ENCODE measurements at places on chromosomes 7 and 10.

- DNase-seq = no peak
Measured at GRCh38 chr7:131241386-131241785, 86.3 kb upstream of the MKLN1 start.

GRCh38 chr7:133300088-133300487 lies 47.2 kb downstream of the EXOC4 start:
- no peak for DNase-seq

DNA sequence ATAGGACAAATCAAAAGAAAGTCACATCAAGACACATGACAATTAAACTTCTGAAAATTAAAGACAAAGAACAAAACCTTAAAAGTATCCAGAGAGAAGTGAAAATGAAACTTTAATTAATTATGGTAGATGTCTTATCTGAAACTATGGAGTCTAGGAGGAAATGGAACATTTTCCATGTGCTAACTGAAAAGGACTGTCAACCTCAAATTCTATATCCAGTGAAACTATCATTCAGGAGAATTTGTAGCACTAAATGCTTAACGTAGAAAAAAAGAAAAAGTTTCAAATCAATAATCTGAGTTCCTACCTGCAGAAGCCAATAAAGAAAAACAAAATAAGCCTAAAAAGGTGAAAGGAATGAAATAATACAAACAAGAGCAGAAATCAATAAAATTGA lies 33.1 kb upstream of the C10orf71 start:
- no peak for DNase-seq

DNA sequence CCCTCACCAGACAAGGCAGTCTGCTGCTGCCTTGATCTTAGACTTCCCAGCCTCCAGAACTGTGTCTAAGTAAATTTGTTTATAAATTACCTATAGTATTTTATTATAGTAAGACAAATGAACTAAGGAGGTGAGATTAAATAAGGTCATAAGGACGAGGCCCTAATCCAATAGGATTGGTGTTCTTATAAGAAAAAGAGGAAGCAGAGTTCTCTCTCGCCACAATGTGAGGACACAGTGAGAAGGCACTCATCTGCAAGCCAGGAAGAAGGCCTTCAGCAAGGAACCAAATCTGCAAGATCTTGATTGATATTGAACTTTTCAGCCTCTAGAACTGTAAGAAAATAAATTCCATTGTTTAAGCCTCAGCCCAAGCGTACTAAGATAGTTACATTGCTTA lies 6.1 kb upstream of the ZNF438 start:
- no peak for DNase-seq

- no peak for DNase-seq
Measured at GRCh38 chr10:71219918-71220688, 7.7 kb downstream of the UNC5B start.

DNA sequence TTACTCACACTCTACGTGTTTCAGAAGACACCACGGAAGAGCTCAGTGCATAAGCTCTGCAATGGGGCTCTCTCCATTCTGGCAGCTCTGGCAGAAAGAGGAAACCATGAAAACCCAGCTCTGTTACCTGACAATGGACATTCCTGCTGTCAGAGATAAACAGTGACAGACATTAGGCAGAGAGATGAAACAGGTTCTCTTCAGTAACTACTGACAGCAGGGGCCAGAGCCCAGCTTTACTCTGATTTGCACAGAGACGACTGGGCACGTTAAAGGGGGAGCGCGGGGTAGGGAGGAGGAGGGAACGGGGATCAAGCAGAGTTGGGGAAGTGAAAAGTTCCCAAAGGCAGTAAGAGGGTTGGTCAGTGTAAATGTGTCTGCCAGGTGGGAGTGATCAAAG lies 206.1 kb downstream of the RAMP3 start:
- DNase-seq = no peak

DNA sequence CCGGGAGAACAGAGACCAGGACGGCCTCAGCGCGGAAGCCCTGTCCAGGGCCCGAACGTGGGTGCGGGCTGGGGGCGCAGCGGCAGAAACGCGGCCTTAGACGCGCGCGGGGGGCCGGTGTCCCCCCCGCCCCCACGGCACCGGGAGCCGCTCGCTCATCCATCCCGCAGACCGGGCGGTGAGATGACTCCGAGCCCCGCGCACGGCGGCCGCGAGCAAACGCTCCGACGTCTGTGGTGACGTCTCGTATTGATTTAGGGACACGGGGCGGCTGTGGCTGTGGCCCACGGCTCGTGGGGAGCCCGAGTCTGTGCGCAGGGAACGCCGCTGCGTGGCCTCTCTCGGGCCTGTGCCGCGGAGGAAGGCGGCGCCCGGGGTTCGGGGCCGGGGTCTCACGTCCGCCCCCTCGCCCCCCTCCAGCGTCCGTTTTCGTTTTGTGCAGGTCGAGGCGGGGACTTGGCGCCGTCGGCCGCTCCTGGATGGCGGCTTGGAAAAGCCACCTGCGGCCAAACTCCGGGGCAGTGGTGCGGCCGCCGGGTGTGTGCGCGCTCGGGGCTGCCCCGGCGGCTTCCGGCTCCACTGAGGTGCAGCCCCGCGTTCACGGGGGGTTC lies 1.0 kb upstream of the NKX6-2 start:
- no peak for DNase-seq

DNA sequence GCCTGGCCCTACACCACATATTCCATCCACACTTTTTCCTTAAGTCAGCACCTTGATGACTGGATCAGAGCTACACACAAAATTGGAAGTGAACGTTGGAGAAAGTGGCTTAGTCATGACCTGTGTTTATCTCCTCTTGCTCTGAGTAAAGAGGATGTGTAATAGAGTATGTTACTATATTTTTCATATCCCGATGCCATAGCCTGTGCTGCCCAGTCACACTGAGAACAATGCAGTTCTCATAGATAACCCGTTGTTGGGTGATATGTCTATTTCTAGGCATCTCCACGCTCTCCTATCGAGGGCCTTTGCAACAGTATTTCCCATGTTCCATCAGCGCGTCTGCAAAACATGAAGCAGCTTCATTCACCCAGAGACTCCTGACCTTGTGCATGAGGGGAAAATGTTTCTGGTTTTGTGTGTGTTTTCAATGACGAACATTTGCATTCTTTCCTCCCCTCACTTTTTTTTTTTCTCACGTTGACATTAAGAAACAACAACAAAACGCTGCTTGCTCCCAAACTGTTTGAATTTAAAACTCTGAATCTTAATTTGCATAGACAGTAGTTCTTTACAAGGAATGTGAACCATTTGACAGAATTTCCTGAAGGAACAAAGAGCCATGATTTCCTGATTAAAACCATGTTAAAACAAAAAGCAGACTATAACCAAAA lies 43.4 kb downstream of the GRK5 start:
- DNase-seq = no peak

DNA sequence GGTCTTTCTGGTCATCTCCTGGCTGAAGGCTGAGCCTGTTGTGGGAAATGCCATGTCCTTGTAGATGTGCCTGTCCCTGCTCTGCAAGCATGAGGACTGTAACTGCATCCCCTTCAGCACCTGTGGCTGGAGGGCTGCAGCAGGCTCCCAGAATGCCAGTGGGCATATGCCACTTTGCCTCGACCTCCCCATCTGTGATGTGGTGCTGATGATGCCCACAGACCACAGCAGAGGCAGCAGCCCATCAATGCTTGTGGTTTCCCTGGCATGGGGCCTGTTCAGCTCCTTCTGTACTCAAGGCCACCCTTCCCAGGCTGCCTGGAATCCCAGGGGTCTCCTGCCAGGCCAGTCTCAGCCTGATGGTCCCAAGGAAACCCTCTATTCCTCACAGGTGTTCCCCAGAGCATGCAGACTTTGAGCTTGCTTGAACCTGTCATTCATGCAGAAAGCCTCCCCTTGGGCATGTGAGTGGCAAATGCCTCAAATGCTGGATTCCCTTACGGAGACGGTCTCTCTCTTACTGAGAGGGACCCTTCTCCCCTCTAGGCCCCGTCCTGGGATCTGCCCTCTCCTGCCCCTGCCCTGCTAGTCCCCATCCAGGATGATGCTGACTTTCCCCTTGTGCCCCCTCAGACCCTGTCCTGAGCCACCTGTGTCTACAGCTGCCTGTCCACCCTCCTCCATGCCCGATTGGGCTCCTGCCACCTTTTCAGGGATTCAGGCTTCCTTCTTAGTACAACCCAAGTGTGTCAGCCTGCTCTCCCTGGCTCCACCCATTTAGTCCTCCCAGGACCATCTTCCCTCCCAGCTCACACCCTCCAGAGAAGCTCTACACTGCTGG lies 50.9 kb upstream of the ANTXRL start:
- DNase-seq = no peak

- DNase-seq = no peak
Measured at GRCh38 chr10:75865413-75866299, 434.2 kb downstream of the LRMDA start.

- DNase-seq = no peak
Measured at GRCh38 chr7:83366629-83367028, 203.9 kb upstream of the PCLO start.

GRCh38 chr10:11097686-11098085 lies 80.0 kb downstream of the CELF2 start:
- no peak for DNase-seq

DNA sequence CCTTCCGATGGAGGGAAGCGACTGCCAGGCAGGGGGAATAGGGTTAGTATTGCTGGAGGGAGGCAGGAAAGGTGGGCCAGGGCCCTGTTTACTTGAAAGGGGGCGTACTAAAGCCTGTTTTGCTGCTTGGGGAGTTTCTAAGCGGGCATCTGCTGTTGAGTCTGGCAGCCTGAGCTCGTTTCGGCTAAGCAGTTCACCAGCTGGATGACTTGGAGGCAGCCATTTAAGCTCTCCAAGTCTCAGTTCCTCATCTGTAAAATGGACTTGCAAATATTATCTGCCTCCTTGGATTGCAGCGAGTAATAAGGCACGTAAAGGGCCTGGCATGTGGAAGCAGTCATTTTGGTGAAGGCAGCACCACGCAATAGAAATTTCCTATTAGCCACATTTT lies 44.0 kb downstream of the LDB3 start:
- DNase-seq = no peak

GRCh38 chr7:149459540-149460452 lies 1.1 kb downstream of the ZNF777 start:
- no peak for DNase-seq

DNA sequence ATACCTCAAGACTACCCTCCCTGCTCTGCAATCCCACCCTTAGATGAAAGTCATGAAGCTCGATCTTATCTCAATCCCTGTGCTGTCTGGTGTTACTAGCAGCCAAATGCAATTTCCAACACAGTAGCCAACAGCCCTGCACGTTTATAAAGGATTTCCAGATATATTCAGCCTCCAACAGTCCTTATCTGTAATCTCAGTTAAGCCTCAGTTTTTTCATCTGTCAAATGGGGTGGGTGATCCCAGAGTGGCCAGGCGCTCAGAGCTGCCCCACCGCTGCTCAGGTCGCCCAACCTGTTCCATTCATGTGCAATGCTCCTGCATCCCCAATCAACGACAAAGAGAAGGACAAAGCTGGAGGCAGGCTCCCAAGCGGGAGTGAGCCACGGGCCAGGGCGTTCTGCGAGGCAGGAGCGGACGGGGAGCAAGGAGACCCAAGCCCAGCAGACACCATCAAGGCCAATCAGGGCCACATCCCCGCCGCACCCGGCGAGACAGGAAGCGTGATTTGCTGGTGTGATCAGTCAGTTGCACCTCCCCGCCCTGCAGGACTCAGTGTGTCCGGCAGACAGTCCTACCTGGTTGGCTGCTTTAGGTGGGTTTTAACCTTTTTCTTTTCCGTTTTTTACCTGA lies 19.7 kb downstream of the PDGFA start:
- DNase-seq = no peak

DNA sequence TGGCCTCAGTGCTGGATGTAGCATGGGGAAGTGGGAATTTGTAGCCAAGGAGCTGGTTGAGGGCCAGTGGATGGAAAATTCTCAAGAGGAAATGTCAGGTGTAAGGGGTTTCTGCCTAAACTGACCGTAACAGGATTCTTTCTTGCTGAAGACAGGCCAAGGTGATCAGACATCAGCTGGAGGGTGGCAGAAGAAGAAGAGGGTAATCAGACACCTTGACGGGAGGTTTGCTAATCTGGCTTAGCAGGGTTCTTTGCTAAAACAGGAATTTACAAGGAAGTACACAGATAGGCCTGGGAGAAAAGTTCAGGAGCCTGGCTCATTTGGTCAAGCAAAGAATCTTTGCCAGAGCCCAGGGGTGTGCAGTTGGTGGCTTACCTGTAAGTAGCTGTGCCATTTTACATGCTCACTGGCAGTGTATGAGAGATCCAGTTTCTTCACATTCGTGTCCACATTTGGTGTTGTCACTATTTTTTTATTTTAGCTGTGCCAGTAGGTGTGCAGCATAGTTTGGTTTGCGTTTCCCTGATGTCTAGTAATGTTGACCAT lies 73.7 kb downstream of the BMPR1A start:
- no peak for DNase-seq

DNA sequence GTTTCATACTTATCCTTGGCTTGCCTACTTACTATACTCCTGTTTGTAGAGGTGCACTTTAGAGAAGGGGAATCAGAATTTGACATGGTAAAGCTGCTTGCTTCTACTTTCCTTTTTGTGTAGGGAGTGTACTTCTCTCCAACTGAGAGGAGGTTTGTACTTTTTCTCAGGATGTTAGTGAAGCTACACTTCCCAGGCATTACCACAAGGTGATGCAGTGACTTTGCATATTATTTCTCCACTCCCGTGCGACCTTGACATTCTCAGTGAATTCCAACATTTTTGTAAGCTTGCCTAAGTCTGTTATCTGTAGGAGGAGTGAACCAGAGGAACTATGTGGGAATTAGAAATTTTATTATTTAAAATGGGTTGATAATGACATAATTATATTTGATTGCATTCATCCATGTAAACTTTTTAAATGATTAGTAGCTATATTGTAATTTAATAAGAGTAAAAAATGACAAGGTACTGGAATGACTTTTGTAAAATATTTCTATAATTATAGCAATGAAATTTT lies 5.2 kb downstream of the TAX1BP1 start:
- peak; percentile 63 for DNase-seq

DNA sequence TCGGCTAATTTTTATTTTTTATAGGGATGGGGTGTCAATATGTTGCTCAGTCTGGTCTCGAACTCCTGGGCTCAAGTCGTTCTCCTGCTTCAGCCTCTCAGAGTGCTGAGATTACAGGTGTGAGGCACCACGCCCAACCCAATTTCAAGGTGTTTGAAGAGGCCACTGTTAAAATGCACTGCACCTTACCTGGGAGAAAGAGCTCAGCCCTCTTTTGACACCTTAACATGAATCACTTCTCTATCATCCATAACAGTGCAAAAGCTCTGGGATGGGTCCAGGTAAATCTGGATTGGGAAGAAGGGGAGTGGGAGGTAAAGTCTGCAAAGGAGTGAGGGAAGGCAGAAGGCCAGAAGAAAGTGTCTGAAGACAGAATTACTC lies 557 bp upstream of the ZNF282 start:
- DNase-seq = no peak

- no peak for DNase-seq
Measured at GRCh38 chr10:128694851-128695725, 568.9 kb upstream of the MKI67 start.

DNA sequence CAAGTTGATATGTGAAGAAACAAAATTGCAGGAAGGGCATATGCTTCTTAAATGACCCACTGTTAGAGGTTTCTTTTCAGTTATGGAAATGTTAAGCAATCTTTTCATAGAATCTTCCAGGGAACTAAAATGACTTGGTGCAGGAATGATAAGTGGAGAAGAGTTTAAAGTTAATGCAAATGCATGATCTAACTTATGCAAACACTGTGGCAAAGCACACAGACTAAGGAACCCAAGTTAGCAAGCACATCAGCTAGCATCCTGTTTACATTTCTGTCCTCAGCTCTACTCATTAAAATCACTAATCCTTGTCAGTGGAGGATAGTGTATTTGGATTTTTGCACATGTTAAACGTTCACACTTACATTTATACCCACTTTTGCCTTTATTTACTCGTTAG lies 9.3 kb downstream of the CLCN1 start:
- no peak for DNase-seq

- DNase-seq = no peak
Measured at GRCh38 chr7:126228356-126229061, 1024.2 kb downstream of the GRM8 start.
